Activated T-cell treated with anti-CD3 and anti-CD28 coated beads, Interleukin-2, amount 50 U/mL, for 4 hours (primary cell): ENCODE measurements at places on chromosomes 11 and 22.

DNA sequence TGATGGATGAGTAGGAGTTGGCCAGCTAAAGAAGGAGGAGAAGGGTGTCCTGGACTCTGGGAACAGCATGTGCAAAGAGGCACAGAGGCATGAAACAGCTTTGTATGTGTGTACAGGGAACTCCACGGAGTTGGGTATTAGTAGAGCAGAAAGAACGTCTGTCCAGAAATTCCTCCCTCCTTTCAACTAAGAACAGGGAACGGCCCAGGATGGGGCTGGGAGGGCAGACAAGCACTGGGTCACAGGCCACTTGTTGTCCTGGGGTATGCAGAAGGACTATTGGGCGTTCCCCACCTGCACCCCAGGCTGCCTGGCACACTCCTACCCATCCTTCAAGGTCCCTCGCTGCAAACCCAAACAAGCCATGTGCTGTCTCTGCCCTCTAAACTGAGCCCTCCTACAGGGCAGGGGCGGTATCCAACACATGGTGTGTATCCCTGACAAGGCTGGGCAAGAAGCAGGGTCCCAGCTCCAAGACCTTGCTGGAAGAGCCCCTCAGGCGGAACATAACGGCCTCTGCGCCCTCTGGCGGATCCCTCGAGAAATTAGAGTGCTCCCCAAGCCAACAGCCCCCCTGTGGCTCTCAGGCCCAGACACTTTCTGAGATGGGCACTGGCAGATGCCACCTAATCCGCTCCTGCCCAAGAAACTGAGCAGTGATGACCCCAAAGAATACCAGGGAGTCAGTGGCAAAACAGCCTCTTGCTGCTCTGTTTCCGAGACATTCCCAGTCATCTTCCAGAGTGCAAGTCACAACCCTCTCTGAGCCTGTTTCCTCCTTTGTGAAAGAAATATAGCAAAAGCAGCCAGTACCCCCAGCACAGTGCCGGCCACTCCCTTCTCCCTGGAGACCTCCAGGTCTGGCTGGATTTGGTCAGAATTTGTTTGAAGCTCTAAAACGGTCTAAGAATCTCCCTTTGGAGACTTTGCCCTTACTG is 1.6 kb upstream of the ELFN2 start:
- DNase-seq, result peak; percentile 58

GRCh38 chr11:76654298-76654851 is 16.2 kb downstream of the LRRC32 start:
- no peak for DNase-seq

DNA sequence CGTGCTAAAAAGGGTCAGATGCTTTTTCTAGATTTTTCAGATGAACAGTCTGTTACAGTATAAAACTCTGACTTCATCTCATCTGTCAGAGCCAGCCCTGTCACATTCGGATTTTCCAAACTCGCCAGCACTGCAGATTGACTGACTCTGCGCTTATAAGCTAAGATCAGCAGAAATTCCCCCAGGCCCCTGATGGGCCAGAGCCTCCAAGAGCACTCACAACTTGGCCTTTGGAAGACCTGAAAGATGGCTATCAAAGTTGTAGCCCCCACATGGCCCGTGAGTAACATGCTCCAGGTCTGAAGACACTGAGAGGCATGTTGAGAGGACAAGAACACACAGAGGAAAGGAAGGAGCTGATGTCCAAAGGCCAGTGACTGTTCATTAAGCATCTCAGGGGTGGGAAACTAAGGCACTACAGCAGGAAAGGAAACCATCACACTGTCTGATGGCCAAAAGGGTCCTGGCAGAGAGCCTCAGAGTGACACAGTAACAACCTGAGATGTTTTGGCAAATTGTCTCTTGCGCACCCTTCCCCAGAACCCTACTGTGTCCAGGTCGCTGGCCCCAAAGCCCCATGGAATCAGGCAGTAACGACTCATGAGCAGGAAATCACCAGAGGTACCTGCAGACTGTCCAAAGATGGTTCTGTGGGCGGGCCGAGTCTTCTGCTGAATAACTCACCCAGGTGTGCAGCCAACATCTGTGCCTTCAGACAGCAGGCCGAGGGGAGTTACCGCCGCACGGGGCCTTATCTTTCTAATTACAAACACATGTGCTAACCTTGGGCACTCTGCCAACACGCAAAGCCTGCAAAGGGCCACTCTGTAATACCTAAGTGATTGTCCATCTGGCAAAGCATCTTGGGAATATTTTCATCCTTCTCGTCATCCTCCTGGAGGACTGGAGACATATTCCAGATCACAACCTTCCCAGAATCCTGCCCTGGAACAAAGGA is 23.6 kb downstream of the HIRA start:
- DNase-seq, result no peak

DNA sequence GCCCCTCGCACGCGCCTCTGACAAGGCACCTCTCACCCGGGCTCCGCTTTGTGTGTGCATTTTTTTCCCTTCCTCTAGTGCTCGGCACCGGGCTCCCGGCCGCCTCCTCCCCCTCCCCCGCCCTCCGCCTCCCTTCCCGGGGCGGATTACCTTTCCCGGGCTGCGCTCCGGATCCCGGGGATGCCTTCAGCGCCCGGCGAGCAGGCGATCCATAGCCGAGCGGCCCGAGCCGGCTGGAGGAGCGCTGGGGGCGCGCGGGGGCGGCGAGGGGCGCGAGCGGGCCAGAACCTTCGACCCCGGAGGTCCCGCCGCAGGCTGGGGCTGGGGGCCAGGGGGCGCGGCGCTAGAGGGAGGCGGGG is 282 bp downstream of the MPPED2 start:
- DNase-seq, result no peak

DNA sequence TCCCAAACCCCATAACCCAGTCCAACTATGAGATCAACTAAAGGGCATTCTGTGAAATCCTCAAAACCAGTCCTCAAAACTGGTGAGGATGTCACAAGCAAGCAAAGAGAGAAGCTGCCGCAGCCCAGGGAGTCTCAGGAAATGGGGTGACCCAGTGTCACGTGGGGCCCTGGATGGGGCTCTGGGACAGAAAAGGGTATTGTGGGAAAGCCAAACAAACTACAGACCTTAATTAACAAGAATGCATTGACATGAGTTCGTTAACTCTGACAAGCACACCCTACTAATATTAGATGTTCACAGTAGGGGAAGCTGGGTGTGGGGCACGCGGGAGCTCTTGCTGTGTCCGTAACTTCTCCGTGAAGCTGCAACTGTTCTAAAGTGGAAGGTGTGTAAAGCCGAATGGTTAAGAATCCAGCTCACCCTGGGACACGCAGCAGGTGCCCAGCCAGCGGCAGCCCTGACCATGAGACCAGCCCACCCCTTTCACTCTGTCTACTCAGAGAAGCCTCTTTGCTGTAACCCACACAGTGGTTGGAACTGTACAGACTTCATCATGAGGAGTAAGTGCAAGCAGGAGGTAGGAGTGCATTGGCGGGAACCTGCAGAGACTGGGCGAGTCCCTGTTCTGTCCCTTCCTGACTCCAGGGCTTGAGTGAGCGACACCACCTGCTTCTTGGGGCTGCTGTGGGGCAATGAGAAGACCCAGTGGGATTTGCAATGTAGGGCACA is 17.9 kb downstream of the LINC01488 start:
- DNase-seq, result no peak

GRCh38 chr22:32570501-32570900 is 95.9 kb downstream of the FBXO7 start:
- DNase-seq, result no peak

DNA sequence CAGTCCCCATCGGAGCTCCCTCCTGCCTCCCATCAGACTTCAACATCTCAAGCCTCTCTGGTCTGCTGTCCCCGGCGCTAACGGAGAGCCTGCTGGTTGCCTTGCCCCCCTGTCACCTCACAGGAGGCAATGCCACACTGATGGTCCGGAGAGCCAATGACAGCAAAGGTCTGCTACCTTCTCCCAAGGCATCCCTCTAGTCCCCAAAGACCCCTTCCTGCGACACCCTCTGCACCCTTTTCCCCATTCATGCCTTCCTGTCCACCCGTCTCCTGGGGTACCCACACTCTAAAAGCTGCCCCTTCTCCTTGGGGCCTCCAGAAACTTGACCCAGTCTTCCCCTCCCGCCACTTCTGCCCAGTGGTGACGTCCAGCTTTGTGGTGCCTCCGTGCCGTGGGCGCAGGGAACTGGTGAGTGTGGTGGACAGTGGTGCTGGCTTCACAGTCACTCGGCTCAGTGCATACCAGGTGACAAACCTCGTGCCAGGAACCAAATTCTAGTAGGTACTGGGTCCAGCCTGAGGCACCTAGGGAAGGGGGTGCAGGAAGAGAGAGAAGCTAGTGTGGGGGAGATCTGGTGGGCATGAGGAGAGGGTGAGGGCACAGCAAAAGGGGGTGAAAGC is 860 bp downstream of the UPK2 start:
- no peak for DNase-seq

- no peak for DNase-seq
Observed at GRCh38 chr11:95074792-95075563, 8.3 kb downstream of the SRSF8 start.

- no peak for DNase-seq
Observed at GRCh38 chr22:46088541-46089311, 61.6 kb upstream of the PPARA start.

DNA sequence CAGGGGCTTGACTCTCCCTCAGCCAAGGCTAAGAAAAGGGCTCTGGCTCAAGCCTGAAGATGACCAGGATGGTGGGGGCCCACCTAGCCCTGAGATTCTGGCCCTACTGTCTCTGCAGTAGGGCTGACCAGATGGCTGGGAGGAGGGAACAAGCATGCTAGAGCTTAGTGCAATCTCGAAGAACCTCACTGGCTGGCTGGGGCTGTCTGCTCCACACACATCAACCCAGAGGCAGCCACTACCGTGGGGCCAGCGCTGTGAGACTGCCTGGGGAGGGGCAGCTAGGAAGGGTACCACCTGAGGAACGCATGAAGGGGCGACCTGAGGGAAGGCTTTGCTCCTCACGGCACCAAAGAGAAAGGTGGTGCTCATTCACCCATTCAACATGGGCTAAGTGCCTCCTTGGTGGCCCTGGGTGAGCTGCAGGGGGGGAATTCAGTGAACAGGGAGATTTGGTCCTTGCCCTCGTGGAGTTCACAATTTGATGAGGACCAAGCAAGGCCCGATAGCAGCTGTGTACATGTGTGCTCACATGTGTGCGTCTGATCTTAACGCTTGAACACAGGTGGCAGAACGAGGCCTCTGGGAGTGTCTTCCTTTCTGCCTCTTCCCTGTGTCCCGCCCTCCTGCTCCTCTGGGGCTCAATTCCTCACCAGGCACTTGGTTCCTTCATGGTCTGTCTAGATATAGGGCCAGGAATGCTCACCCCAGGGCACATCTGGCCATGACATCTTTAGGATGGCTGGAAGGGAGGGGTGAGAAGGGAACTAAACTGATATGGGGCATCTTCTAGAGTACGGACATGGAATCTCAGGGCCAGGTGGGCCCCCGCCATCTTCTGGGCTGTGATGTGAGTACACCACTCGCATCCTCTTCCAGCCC is 102.3 kb upstream of the PITPNB start:
- DNase-seq, result no peak

DNA sequence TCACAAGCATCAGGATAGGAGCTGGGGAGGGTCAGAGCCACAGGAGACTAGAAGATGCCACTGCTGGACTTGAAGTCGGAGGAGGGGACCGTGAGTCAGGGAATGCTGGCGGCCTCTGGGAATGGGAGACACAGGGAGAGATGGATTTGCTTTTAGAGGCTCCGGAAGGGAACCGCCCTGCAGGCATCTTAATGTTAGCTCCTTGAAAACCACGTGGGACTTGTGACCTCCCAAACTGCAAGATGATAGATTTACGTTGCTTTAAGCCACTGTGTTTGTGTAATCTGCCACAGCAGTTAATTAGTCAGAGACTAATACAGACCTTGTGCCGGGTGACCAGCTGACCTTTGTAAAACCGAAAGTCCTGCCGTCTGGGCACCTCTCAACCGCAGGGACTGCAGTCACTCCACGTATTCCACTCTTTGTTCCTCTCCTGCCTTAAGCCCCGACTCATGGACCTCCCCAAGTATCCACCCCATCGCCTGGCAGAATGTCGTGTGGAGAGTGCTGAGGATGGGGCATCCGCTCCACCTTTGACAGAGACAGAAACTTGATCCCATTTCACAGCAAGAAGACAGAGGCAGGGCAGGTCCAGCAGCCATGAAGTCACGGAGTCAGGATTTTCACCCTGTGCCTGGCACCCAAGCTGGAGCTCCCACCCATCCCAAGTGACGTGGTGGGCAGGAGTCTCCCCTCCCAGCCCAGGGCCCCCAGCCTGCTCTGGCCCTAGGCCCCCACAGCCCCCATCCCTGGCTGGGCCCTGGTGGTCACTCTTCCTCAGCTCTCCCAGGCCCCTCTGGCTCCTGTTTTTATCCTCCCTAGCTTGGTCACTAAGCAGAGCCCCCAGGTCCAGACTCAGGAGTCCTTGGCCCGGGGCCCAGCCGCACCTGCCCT is 19.4 kb upstream of the CTSD start:
- no peak for DNase-seq

- peak; percentile 45 for DNase-seq
Observed at GRCh38 chr11:6604081-6604626, 580 bp downstream of the ILK start.

DNA sequence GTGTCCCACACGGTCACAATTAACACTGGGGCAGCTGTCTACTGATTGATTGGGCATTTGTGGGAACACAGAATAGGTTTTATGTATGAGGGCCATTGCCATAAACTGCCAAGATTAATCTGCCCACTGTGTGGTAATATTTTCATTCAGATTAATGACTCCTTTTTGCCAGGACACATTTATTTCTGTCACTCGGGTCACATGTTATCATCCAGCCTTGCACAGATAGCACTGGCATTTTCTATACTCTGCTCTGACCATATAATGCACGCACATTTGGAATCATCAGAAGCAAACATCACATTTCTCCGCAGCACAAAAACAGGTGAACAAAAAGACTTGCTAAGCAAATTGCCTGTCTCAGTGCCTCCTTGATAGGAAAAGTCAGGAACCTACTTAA is 138.3 kb downstream of the CADM1 start:
- DNase-seq, result no peak

GRCh38 chr22:48520884-48521588 is 1306.6 kb downstream of the BRD1 start:
- DNase-seq, result no peak

- DNase-seq, result no peak
Observed at GRCh38 chr22:32951807-32952153, 106.4 kb downstream of the SYN3 start.

GRCh38 chr11:119147604-119148333 is 1.1 kb upstream of the ABCG4 start:
- DNase-seq, result no peak

- DNase-seq, result no peak
Observed at GRCh38 chr11:126082251-126083109, 19.8 kb upstream of the CDON start.

GRCh38 chr11:46917109-46917761 is 1.1 kb downstream of the LRP4 start:
- no peak for DNase-seq

- DNase-seq, result no peak
Observed at GRCh38 chr11:3877364-3878257, 22.1 kb downstream of the STIM1 start.

DNA sequence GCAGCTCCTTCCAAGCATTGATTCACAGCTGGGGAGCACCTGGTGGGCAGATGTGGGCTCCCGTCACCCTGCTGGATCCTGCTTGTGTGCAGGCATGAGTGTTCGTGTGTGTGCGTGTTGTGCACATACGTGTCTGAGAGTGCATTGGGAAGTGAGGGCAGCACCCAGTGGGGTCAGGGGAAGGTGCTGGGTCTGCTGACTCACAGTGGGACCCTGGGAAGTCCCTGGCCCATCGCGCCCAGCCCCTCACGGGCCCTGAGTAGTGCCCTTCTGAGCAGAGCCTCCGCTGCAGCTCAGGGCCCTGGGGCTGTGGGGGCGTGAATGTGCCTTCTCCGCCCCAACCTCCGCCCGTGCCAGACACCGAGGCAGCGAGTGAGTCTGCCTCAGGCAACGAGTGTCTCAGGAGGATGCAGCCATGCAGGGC is 36.8 kb downstream of the WNT11 start:
- DNase-seq, result no peak
